Left kidney (tissue), 8 donors: ENCODE measurements at places on chromosomes 16 and 17.

GRCh38 chr17:82239401-82239925 is 10.6 kb downstream of the SLC16A3 start:
- no peak for DNase-seq

GRCh38 chr16:67560827-67561342 is 1.4 kb upstream of the CTCF start:
- DNase-seq, result no peak

- DNase-seq, result no peak
Observed at GRCh38 chr17:34711646-34712045, 132.3 kb downstream of the TMEM132E start.

- DNase-seq, result no peak
Observed at GRCh38 chr17:48543107-48543853, 1.6 kb downstream of the HOXB2 start.

- DNase-seq, result no peak
Observed at GRCh38 chr16:49471038-49471727, 97.6 kb downstream of the C16orf78 start.

DNA sequence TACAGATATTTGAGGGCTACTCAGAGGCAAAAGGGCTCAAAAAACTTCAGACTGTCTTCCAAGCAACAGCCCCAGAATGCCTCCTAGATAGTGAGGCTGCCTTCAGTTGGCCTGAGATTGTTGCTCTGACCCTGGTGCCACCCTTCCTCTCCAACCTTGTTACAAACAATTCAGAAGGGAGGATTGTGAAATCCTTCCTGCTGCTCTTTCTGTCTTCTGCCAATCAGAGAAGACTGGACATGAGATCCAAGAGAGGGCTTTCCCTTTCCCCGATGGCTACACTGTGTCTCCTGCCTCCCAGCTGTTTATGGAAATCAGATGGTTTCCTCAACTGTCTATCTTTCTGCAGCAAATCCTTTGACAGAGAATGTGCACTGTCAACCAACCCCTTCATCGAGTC is 419.9 kb downstream of the CDH13 start:
- no peak for DNase-seq

GRCh38 chr16:29806641-29807425 is 504 bp downstream of the MAZ start:
- DNase-seq, result peak; percentile 42

DNA sequence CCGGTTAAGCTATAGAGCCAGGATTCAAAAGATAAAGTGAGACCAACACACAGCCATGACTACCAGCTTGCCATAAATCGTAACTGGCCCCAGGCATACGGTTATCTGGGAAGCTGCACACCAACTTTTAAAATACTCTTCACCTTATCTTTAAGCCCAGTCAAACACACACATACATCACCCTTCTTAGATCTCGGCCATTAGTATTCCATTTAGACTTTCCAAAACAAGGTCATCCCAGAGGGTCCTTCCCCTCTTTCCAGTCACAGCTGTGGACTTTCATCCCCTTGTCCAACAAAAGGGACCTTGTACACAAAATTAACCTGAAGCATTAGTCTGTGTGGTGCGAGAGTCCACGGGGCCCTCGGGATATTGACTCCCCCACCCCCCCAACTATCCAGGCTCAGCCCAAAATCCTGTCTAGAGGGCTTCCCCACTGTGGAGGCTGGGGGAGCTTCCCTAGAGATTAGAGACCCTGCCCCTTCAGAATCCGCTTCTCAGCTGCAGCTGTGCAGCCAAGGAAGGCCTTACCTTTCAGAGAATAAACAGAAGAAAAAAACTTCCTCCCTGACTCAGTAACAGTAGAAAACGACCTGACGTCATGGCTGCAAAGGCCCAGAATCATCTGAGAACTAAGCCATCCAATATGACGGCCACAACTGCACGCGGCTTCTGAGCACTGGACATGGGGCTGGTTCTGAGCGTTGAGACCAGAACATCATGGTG is 9.9 kb downstream of the ZFHX3 start:
- no peak for DNase-seq

DNA sequence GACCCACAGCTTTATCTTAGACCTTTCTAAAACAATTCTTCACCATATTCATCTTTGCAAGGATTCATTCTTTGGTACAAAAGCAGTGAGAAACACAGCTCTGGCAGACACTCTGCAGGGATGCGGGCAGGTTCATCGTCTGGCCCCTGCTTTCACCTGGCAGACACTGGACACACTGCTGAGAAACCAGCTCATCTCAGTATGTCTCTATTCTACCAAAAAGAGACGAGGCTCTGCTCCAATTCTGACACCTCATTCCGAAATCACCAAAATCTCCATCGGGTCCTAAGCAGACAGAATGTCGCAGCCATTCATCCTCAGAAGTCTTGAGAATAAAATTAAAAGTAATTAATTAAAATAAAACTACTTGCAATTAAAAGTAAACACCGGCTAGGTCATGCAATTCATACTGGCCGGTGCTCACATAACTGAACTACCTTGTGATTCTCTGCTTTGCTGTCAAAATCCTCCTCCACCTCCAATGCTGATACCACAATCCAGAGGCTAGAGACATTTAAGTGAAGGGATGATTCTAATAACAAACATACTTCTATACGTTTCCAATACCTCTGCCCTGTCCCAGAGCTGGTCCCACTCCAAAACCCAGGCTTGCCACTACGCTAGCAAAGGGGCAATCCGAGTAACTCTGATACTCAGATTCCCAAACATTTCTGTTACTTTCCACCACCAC is 1.3 kb downstream of the RNF157 start:
- no peak for DNase-seq

DNA sequence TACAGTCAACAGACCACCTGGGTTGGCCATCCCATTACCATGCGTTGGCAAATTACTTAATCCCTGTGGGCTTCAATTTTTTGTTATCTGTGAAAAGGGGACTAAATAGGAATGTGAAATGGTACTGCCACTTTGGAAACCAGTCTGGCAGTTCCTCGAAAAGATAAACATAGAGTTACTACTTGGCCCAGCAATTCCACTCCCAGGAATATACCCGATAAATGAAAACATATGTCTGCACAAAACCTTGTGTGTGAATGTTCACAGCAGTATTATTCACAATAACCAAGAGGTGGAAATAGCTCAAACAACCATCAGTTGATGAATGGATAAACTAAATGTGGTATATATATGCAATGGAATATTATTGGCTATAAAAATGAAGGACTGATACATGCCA is 87.9 kb downstream of the TANGO6 start:
- DNase-seq, result no peak

DNA sequence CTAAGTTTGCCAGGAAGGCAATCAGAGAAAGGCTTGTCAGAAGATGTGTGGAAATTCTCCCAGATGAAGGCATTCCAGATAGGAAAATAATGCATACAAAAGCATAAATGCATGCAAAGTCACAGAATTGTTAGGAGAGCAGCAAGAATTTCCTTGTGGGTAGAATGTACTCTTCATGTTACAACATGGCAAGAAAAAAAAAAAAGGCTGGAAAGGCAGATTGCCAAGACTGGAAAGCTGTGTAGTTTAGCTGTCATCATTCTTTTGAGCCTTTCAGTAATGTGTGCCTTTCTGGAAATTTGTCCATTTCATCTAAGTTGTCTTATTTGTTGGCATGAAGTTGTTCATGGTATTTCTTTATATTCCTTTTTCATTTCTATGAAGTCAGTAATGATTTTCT is 71.0 kb upstream of the EFCAB3 start:
- DNase-seq, result no peak

DNA sequence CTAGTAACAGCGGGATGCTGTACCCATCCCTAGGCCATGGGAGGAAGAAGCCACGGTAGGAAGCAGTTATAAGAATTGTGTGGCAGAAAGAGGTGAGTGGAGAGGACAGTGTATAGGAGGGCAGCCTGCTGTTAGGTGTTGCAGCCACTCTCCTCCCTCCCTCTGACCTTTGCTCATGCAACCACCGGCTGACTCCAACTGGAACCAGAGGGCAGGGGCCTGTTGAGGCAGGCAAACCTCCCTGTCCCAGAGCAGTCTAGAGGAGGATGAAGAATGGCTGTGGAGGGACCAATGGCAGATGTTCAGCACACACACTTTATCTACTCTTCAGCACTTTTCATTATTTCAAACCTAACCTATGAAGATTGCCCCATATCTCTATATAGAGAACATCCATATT is 2.2 kb downstream of the TXNL4B start:
- DNase-seq, result no peak

GRCh38 chr17:78781104-78781892 is 775 bp downstream of the CYTH1 start:
- no peak for DNase-seq

- no peak for DNase-seq
Observed at GRCh38 chr17:79188685-79189084, 114.1 kb downstream of the ENGASE start.

DNA sequence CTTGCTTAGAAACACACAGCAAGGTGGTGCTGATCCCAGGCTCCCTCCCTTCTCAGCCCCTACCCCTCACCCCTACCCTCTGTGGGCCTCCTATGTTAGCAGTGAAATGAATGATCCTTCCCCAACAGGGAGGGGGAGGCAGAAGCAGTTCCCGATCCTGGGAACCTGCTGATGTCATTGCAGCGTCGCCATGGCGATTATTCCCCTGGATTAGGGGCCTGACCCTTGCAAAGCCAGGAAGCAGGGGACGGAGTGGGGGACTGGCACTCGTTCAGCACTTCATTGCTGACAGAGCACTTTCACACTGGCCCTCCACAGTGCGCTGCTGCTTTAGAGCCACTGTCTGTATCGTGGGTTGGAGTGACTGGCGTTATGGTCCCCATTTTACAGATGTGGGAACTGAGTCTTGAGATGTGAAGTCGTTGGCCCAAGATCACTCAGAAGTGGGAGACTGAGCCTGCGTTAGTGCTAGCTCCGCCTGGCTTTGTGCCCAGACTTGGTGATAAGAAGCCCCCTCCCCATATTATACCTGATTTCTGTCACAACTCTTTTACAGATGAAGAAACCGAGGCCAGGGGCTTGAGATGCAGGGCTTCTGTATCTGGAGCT is 26.6 kb downstream of the LASP1 start:
- DNase-seq, result no peak

- DNase-seq, result no peak
Observed at GRCh38 chr17:39026980-39027451, 59.8 kb upstream of the FBXO47 start.

GRCh38 chr16:24102209-24102660 is 153.9 kb upstream of the CACNG3 start:
- no peak for DNase-seq

DNA sequence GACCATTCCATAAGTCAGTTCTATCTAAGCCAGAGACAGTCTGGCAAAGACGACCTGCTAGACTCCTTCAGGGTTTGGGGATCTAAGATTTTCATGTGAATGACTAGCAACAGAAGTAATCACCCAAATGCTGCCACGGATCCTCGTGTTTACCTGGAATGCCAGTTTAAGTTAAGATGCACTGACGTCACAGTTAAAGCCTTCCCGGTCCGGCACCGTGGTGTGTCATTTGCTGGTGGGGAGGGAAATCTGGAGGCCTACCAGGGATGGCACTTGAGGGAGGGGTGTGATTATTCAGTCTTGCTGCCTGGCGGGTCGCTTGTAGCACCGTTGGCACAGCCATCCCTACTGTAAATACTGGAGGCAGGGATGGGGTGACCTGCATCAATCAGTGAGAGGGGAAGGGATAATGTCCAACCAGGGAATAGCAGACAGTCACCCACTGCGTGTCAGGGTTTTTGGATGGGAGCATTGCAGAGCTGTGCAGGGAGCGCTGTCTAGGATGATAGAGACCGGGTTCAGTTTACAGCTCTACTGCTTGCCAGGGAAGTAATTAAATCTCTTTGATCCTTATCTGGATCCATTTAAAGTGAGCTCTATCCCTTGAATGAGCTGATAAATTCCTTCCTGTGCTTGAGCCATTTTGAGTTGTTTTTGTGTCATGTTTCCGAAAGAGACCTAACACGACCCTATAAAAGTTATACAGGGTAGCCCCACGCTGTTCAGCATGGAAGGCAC is 764.7 kb upstream of the EEF2KMT start:
- no peak for DNase-seq

- DNase-seq, result no peak
Observed at GRCh38 chr17:56098746-56099145, 54.5 kb upstream of the ANKFN1 start.

GRCh38 chr16:2842340-2843000 is 12.4 kb downstream of the ZG16B start:
- peak; percentile 44 for DNase-seq
